CD8-positive, alpha-beta memory T cell (primary cell): ENCODE measurements at places on chromosomes 13 and 19.
A peak's percentile ranks its signal among the peaks of the same experiment; 100 is the strongest.

- peak; percentile 43 for DNase-seq
These were observed at the start of gene MCF2L for GRCh38 chr13:112968910-112969691. Gene MCF2L (plus strand): TSS chr13:112969214. CDS start chr13:112969380, 166 bp downstream.

DNA sequence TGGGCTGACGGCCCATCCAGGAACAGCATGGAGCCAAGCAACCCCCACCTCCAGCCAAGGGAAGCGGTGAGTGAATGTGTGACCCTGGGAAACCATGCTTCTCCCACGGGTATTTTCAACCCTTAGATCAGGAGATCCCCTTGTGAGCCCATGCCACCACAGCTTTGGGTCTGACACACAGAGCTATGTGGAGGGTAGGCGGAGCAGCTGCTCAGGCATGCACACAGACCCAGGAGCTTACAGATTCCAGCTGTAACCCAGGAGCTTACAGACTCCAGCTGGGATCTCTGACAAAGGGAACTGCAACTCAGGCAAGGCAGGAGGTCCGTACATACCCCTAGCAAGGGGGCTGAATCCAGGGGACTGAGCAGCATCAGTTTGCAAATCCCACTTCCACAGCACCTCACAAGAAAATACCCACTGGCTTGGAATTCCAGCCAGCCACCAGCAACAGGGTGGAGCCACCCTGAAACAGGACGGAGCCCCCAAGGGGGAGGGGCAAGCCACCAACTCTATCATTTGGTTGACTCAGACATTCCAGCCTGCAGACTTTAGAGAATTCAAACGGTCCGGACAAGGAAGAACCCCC, 40.8 kb upstream of the RFXAP start:
- DNase-seq = no peak

DNA sequence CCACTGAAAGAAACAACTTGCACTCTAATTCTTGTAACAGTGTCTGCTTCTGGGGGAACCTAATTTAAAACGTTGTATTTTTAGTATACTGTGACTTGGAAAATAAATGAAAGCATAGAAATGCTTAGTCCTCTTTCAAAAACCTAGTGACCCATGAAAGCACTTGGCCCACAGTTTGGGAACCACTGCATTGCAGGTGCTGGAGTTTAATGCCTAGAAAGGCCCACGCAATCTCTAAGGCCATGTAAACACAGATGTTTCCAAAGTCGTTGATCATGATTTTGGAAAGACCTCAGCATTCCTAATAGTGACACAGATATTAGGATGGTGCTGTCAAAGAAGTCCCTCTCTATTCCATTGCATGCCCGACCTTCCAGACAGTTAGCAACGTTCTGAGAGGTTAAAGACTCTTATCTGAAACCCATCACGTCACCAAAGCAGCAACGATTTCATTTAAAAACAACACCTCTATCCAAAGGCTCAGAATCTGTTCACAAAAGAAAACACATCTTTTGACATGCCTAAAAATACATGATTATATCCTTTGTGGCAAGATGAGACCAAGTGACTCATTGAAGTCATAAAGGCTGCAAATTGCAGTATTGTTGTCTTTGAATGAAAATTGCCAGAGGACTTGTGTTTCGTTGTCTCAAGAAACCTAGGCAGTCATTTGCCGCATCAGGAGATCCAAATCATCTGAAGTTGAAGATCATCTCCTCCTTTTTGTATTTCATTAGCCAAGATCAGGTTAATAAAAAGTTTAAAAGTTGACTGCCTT, 328.0 kb upstream of the ZNF507 start:
- no peak for DNase-seq

DNA sequence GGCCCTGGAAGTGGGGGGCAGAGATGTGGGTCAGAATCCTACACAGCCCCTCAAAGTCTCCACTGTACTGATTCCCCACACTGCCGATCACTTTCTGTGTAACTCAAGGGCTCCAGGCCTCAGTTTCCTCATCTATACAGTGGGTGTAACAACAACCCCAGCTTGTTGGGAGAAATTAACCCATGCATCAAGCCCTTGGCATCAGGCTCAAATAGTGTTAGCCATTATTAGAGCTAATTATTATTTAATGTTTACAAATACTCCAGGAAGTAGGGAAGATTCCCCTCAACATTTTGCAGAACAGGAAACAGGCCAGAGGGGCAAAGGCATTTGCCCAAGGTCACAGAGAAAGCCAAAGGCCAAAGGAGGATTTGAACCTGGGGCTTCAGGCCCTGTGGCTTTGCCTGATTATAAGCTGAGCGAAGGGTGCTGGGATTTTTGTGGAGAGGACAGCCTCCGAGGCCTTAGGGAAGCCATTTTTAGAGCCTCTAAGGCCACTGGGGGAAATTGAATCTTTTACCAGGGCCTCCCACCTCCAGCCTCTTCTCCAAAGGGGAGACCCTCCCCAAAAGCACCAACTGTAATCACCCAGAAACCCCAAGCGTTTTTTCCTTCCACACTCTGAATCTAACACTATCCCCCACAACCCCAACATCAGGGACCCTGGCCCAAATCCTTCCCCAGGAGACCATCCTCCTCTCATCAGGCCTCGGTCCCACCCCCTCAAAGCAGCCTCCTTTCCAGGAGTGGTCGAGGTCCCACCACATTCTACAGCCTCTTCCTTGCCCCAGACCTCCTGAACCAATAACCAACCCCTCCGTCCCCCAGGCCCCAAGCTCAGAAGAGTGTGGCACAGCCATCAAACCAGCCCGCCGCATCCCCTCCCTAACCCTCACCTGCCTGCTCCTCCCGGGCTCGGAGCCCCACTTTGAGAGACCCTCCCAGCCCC, 1.1 kb downstream of the FKBP8 start:
- DNase-seq = no peak

DNA sequence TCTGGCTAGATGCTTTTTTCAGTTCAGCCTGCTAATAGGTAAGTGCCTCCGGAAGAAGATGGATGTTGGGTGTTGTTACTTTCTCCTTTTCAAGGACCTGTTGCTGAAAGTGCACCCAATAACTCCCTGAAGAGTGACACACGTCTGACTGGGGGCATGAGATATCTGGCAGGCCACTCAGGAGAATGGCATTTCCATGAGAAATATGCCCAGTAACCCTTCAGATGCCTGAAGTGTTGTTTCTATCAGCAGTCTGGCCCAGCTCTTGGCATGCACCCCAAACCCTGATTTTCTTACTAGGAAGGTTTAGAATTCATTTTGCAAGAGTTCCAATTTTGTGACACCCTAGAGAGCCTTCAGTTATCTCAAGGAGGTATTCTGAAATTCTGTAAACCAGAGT, 71.5 kb downstream of the ARHGAP35 start:
- no peak for DNase-seq

- no peak for DNase-seq
These were observed 808 bp downstream of the SLITRK5 start for GRCh38 chr13:87671753-87672605.

DNA sequence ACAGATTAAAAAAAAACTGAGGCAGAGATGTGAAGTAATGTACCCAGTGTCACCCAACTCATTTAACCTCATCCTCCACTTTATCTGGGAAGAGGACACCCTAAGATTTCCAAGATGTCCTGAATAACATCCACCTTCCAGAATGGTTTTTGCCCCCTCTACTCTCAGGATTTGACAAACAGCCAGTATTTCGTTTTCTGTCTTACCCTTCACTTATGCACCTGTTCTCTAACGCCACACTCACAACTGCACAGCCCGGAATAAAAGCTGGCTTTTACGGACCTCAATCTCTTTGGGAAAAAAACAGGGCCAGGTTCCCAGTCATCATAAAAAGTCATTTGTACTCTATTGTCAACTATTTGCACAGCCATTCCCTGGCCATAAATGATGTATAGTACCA, 21.2 kb upstream of the CEACAM6 start:
- DNase-seq = no peak

- no peak for DNase-seq
These were observed 9.0 kb upstream of the CEACAM5 start for GRCh38 chr19:41699231-41699967.

- no peak for DNase-seq
These were observed 959 bp downstream of the CHMP2A start for GRCh38 chr19:58553799-58554493.

GRCh38 chr13:42071672-42072419, 23.4 kb downstream of the DGKH start:
- DNase-seq = no peak

DNA sequence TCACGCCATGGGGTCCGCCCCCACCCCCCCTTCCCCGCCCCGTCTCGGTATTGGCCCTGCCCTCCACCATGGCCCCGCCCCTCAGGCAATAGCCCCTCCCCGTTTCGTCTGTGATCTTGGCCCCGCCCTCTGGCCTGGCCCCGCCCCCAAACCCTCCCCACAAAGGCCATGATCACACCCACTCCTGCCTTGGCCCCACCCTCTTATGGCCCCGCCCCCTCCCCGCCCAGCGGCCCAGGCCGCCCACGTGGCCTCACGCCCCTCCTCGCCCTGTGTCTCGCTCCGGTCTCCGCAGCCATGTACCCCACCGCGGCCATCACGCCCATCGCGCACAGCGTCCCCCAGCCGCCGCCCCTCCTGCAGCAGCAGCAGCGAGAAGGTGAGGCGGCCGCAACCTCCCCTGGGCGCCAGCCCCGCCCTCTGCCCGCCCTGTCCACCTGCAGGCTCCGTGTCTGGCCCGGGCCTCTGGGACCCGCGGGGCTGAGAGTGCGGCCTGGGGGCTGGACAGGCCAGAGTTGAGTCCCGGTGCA, 61.3 kb downstream of the CELF5 start:
- DNase-seq = peak; percentile 48

- DNase-seq = peak; percentile 40
These were observed at the start of gene FKRP for GRCh38 chr19:46745521-46746280. Gene FKRP (plus strand): TSS chr19:46746057. CDS start chr19:46755451, 9,394 bp downstream.

GRCh38 chr19:47391510-47392223, 27.7 kb downstream of the MEIS3 start:
- peak; percentile 83 for DNase-seq

DNA sequence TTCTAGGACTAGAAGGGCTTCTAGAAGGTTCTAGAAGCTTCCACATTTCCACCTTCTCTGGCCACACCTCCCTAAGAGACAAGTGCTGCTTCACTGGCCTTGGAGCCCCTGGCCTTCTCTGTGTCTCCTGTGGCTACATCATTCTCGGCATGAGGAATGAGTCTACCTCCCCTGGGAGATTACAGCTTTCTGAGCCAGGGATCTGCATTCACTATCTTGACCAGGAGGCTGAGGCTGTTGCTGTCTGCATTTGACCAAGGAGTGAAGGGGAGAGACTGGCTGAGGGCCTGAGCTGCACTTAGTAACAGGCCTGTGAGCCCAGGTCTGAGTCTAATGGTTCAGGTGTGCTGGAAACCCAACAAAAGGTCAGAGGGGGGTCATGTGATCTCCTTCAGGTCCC, 5.3 kb downstream of the CPAMD8 start:
- DNase-seq = no peak

DNA sequence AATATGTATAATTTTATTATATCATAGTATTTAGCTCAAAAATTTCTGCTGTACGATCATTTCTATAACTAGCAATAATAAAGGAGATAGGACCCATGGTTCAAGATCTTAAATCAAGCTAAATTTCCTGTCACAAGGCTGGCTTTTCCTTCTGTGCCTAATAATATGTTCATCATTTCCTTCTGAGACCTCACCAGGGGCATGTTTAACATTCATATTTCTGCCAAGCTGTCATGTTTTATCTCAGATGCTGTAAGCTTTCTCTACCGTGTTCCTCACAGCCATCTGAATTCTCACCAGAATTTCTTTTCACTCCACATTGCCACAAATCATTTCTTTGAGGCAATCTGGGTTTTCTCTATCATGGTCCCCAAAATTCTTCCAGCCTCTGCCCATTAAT, 482.3 kb upstream of the SGCG start:
- no peak for DNase-seq
